Activated T-helper 17 cell treated with anti-CD3 and anti-CD28 coated beads, Interleukin-2, amount 50 U/mL, for 72 hours (primary cell): ENCODE measurements at places on chromosomes 1 and 21.

- no peak for ATAC-seq
Measured at GRCh38 chr1:213381572-213382084, 330.6 kb downstream of the RPS6KC1 start.

DNA sequence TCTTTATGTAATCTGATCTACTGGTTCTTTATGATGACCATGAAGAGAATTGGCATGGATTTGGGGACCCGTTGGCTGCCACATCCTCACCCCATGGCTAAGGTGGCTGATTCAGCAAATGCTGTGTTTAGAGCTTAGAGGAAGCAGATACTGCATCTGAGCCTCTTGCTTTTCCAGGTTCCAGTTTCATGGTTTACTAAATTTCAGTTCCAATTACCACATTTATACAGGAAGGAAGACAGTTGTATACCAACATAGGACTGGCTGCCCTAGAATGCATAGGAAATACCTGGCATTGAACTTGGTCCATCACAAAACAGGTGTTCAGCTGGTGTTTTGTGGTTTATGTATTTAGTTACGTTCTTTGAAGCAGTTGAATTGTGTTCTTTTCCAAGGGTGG is 107.1 kb downstream of the ST3GAL3 start:
- no peak for ATAC-seq

GRCh38 chr21:42530167-42530518 is 16.5 kb downstream of the SLC37A1 start:
- no peak for ATAC-seq

GRCh38 chr1:61680500-61680899 is 44.4 kb downstream of the TM2D1 start:
- no peak for ATAC-seq

GRCh38 chr1:61082311-61083012 is at the start of gene NFIA:
Gene NFIA, plus strand, starts transcription at chr1:61082561.
- ATAC-seq, result peak; percentile 44

DNA sequence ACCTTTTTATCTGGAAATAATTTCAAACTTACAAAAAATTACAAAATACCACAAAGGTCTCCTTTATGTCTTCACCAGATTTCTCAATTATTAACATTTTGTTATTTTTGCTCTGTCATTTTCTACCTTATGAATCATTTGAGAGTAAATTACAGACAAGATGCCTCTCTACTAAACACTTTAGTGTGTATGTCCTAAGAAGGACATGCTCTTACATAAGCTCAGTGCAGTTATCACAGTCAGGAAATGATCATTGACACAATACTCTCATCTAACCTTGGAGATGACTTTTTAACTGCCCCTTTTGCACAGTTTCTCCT is 378.9 kb upstream of the RUNX1 start:
- peak; percentile 42 for ATAC-seq
